ENCODE measurements at places on chromosomes 7 and 10. TPM values are rescaled to one million over a fixed set of nuclear protein-coding genes. Genes with fewer than 3 reads are reported as not detected.

DNA sequence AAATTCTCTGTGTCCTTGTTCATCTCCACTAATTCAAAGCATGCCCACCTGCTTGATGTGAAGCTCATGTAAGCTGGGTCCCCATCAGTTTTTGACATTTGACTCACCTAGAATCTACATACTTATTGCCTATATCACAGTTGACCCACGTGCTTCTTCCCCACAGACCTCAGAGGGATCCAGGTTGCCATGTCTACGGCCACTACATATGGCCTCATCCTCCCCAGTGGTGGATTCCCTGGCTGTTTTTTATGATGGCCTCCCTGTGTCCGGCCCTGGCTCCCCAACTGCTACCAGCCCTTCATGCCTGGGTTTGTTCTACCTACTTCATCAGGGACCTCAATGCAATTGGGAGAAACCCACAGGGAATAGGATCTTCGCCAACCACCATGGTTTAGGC, 187.4 kb upstream of the GDF10 start:
- no peak for ATAC-seq

- peak; percentile 53 for ATAC-seq
Measured at GRCh38 chr7:15889507-15889906, 203.0 kb upstream of the MEOX2 start.

GRCh38 chr7:158255558-158255957, 332.1 kb downstream of the PTPRN2 start:
- ATAC-seq: no peak

Gene CDNF
- total RNA-seq: 6.7 TPM

All from gastroesophageal sphincter (tissue), 4 donors.